NCI-H187 (cell line): ENCODE measurements at places on chromosomes 5 and 9.

- no peak for DNase-seq
Measured at GRCh38 chr9:128374221-128374675, 3.1 kb downstream of the URM1 start.

DNA sequence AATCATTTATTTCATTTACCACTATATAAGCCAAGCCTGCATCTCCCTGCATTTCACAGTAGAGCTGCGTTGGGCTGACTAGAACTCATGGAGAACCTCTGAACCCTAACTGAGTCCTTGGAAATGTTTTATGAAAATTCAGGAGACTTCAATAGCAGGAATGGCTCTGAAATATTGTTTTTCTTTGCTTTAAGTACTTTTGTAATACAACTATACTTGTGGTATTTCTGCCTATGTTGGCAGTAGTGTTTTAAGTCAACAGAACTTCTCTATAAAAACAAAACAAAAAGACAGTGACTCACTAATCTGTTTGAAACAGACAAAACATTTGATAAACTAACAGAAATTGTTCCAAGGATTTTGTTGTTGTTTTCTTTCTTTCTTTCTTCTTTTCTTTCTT, 489.2 kb upstream of the MEF2C start:
- DNase-seq = no peak

DNA sequence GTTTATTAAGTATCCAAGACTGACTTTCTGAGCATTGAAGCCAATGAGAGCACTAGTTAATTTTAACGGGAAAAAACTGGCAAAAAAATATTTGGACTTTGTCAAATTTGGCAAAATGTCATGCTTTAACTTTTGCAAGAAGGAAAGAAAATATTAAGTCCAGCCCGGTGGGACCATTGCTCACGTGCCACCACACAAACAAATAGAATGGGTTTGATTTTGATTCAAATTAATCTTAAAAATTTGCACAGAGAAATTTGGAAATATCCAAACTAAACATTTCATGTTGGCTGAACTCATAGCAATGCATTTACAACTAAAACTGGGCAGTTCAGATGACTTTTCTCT, 302.2 kb downstream of the EBF1 start:
- no peak for DNase-seq

GRCh38 chr5:135203019-135203418, 169.0 kb upstream of the PITX1 start:
- DNase-seq = no peak

DNA sequence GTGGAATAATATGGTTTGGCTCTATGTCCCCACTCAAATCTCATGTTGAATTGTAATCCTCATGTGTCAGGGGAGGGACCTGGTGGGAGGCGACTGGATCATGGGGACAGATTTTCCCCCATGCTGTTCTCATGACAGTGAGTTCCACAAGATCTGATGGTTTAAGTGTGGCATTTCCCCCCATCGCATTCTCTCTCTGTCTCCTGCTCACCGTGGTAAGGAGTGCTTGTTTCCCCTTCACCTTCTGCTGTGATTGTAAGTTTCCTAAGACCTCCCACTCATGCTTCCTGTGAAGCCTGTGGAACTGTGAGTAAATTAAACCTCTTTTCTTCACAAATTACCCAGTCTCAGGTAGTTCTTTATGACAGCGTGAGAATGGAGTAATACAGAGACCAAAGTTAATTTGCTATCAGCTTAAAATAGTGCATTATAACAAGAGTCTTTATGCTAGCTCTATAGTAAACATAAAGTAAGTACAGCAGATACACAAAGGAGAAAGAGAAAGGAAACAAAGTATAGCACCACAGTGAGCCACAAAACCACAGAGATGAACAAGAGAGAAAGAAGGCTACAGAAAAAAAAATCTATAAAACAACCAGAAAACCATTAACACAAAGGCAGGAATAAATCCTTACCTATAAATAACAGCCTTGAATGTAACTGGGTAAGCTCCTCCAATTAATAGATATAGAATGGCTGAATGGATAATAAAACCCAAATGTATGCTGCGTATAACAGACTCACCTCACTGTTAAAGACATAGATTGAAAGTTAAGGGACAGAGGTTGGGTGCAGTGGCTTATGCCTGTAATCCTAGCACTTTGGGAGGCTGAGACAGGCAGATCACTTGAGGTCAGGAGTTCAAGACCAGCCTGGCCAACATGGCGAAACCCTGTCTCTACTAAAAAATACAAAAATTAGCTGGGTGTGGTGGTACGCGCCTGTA, 39.7 kb downstream of the RAPGEF6 start:
- no peak for DNase-seq

GRCh38 chr5:79716839-79717238, 27.2 kb downstream of the CMYA5 start:
- no peak for DNase-seq
